ENCODE measurements at places on chromosomes 2 and 18.

DNA sequence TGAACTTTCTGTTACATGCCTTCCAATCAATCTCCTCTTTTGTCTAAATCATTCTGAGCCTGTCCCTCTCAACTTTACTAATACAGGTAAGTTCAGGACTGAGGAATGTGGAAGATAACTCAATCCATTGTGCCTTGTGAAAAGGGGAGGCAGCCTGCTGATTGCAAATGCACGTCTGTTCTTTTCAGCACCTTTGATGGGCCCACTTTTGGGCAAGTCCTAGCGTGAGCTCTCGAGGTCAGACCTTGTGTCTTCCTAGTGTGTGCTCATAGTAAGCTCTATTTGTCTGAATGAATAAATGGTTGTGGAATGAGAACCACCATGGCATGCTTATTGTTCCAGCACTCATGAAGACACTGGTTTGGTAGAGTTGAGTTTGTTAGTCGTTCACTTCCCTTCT, 50.4 kb upstream of the REL start:
- no peak for DNase-seq

DNA sequence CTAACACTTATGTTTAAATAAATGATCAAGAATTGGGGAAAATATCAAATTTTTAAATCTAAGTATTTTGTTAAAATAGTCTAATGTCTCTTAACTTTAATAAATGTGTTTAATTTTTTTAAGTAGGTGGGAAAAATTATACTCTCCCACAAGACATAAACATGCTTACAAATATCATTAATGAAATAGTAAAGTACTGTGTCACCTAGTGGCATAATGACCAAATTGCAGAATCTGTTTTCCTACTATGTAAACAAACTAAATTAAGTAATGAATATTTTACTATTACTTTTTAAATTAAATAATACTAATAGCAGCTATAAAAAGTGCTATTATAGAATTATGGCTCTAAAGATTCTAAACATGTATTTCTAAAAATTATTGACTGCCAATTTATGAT, 52.0 kb upstream of the CHAC2 start:
- no peak for DNase-seq

DNA sequence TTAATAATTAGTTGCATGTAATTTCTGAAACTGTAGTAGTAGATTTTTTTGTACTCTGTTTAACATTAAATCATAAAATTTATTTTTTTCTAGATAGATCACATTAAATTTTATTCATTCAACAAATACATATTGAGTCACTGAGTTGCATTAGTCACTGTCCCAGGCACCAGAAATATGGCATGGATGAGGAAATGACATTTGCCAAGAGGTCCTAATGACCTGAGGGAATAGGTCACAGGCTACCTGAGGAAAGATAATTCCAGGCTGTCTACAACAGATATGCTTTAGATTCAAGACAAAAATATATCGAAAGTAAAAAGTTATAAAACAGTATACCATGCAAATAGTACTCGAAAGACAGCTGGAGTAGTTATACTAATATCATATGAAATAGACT, 852.4 kb upstream of the ACVR2A start:
- DNase-seq, result no peak

GRCh38 chr2:68742626-68743415, 8.2 kb downstream of the ARHGAP25 start:
- no peak for DNase-seq

DNA sequence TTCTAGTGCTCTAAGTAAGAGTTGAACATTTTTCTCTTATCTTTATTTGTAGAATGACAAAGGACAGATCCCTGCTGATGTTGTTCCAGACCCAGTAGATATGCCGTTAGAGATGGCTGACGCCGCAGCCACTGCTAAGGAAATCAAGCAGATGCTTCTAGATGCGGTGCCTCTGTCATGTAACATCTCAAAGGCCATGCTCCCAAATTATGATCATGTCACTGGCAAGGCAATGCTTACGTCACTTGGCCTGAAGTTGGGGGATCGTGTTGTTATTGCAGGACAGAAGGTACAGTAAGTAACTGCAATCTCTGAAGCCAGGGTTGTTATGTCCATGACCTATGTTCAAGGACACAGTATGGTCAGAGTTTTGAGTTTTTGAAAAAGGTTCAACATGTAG, 28.4 kb downstream of the CLIP4 start:
- no peak for DNase-seq

GRCh38 chr18:8976606-8977005, 125.9 kb upstream of the NDUFV2 start:
- no peak for DNase-seq

GRCh38 chr18:37175727-37176620, 347.0 kb downstream of the KIAA1328 start:
- DNase-seq, result no peak

DNA sequence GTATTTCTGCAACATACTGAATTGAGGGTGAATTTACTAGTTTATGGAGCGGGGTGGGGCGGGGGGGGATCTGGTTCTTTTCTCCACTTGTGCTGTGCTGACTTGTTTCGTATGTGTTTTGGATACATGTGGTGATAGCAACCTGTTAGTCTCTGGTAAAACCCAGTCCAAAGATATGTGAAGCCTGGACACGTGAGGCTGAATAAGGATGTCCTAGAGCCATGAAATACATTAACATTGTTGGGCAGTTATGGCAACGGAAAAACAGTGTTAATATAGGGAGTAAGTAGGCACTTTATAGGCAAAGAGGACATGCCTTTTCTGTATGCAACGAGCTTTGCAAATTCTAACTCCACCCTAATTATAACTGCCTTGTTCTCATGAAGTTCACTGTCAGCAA, 42.1 kb upstream of the NEMP2 start:
- DNase-seq, result no peak
